LHCN-M2 (cell line): ENCODE measurements at places on chromosomes 4 and X. TPM values are rescaled to one million over a fixed set of nuclear protein-coding genes. Genes with fewer than 3 reads are reported as not detected.

The CFAP97 gene
- 46.2 and 47.4 TPM in 2 replicates for total RNA-seq

- DNase-seq = no peak
Observed at GRCh38 chrX:19030805-19031204, 46.9 kb upstream of the PHKA2 start.

GRCh38 chr4:11469650-11470437, 41.1 kb upstream of the HS3ST1 start:
- no peak for DNase-seq

DNA sequence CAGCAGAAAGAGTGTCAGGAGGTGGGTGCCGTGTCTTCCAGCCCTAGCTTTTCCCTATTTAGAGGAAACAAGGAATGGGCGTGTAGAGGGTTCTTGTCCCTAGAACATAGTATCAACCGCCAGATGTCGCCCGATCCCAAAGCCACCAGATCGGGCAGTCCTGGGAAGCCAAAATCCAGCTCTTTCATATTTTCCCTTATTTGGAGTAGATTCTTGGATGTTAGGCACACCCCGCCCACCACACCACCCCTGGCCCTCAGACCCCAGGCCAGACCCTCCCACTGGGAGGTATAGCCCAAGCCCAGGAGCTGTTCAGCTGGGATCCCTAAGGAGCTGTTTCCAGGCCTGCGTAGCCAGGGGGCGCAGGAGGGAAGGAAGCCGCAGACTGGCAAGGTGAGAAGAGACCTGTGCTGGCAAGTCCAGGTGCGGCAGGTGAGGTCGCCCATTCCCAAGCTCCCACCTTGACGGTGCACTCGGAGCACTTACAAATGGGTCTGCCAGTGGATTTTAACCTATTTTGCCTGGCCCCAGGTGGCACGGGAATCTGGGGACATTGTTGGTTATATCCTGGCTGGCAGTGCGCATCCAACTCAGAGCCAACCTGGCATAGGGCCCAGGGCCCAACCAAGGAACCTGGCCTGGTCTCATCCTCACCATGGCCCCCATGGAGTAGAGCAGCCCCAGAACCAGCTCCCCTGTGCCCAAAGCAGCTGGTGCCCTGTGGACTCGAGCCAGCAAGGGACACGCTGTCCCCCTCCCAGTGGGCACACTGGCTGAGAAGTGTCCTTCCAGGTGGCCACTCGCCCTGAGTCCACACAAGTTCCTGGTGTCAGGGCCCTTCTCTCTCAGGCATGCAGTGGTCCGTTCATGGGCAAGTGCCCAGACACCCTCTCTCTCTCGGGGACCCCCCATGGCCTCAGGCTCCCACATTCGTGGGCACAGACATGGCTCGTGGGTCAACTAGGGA, 811 bp downstream of the FLNA start:
- peak; percentile 77 for DNase-seq

DNA sequence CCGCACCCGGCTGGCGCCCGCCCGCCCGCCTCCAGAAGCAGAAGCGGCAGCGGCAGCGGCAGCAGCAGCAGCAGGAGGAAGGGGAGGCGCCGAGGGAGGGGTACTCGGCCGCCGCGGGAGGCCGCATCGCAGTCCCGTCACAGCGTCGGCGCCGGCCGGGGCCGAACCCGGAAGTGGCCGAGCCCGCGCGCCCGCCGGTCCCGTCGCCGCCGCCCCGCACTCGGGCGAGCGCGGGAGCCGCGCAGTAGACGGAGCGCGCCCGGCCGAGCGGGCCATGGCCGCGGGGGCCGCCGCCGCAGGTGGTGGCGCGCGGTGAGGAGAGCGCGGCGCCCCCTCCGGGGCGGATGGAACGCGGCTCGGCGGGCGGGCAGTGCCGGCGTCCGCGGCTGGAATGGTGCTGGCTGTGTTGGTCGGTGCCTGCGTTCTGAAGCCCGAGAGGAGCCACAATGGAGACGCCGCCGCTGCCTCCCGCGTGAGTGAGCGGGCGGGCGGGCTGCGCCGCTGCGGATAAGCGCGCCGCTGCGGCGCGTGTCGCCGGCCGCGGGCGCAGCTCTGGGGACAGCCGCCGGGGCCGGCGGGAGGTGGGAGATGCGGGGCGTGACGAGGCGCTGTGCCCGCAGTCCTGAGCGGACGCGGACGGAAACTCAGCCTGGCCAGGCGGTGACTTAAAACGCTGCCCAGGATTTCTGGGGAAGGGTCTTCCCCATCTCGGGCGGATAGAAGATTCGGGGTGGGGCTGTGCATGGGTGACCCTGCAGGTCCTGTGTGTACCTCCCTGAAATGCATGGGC, at the start of gene KLHL2:
TSS of gene KLHL2 (plus strand) at position 131 of the 790 bp plus-strand sequence. CDS start at position 447, 316 bp downstream.
- peak; percentile 55 for DNase-seq

- DNase-seq = no peak
Observed at GRCh38 chr4:163736876-163737275, 242.4 kb downstream of the TMA16 start.

- DNase-seq = no peak
Observed at GRCh38 chrX:19094654-19095053, 27.6 kb downstream of the ADGRG2 start.

The F11 gene
- total RNA-seq = not detected in 2 replicates

- DNase-seq = no peak
Observed at GRCh38 chr4:87026800-87027495, 92.1 kb downstream of the AFF1 start.

The ZBTB33 gene
- total RNA-seq = 16.4 and 18.1 TPM in 2 replicates

DNA sequence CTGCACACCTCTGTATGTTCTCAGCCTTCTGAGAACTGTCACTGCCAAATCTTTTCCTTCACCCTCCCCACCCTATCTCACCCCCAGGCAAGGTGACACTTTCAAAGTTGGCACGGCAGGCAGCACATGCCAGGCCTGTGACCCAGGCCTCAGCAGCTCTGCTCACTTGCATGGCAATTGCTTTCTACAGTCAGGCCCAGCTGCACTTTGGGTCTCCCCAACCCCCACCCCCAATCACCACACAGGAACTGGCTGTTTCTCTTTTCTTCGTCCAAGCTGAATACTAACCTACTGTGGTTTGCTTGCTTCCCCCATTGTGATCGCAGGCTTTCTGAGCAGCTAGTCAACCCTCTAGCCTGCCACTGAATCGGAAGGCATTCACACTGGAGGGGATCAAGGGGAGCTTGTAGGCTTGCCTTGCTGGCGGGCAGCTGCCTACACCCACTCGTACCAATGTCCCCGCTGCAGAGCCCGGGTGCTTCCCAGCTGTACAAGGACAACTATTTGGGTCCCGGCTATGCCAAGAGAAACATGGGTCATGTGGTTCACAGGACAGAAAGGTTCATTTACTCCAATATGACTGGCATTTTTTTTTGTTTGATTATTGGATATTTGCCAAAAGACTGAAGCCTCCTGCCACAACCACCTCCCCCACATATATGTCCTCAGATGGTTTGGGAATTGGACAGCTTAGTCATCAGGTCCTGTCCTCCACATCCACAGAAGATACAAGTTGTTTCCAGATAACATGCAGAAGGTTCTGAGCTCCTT, 28.1 kb downstream of the SLC25A43 start:
- DNase-seq = peak; percentile 20

The AKAP4 gene
- total RNA-seq = not detected in 2 replicates

The GRK4 gene
- total RNA-seq = 4.7 and 6.7 TPM in 2 replicates
